WTC11 (cell line): ENCODE measurements at places on chromosomes 2 and 18. TPM values are rescaled to one million over a fixed set of nuclear protein-coding genes. Genes with fewer than 3 reads are reported as not detected.
A peak's percentile ranks its signal among the peaks of the same experiment; 100 is the strongest.

DNA sequence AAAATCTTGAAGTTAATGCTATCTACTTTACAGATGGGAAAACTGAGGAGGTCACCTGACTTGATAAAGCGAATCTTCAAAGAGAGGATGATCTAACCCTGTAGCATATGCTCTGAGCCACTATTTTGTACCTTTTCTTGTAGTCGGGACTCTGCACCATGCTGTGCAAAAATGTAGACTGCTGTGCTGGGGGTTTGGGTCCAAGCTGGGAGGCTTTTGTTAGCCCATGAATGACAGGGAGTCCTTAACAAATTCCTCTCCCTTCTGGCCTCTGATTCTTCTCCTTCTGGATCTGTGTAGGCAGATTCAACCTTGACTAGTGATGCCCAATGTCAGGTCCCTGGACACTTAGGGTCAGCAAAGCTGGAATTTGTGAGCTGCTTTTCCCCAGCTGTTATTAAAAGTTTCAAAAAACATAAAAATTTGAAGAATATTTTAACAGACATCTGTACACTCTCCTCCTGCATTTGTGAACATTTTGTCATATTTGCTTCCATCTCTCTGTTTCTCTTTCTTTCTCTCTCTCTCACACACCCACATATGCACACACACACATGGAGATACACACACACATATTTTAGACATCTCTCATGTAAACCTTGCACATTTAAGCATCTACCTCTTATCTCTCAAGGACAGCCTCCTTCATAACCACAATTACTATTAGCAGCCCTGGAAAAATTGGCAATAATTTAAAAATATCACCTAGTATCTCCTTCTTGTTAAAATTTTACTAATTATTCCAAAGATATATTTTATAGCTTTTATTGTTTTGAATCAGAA is 335.0 kb upstream of the TRIB2 start:
- peak; percentile 31 for DNase-seq
- H3K27me3 ChIP-seq = no peaks in the 10 kb centered on the region
- peaks cover 16% of the 10 kb centered on the region for H3K4me1 ChIP-seq
- H3K27ac ChIP-seq = no peak overlapping the region
- no peak overlapping the region for H3K4me3 ChIP-seq

DNA sequence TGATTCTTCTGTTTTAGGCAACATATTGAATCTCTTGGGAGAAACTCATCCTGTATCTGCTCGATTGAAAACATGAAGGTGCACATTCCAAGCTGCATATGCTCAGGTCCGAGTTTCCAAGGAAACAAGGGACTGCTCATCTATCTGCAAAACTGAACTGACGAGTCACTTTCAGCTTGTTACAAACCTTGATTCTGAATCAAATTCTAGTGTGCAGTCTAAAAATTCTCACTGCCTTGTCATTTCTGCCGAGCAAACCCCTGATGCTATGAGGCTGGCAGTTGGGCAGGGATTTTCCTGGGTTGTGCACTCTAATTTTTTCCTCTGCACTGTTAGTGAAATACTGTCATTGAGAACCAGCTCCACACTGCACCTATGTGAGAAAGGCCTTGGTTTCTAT is 101.3 kb upstream of the ETAA1 start:
- no peaks in the 10 kb centered on the region for H3K4me1 ChIP-seq
- no peaks in the 10 kb centered on the region for H3K27me3 ChIP-seq
- H3K36me3 ChIP-seq = no peaks in the 10 kb centered on the region
- H3K4me3 ChIP-seq = no peak overlapping the region
- H3K27ac ChIP-seq = no peak overlapping the region; the same call in 1 of the 2 replicates

DNA sequence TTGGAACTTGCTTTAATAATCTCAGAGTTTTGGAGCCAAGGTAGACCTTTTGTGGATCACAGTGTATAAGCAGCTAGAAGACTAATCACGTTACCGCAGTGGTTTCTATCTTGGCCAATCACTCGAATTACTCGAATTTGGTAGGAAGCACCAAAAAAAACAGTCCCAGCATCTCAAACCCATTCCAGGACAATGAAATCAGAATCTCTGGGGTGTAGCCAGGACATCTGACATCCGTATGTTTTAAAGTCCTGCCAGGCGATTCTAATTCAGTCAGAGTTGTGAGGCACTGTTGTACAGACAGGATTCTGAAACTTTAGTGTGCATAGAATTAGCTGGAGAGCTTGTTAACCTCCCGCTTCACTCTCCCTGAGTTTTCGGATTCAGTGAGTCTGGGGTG is 30.8 kb downstream of the GRHL1 start:
- H3K27ac ChIP-seq = no peak overlapping the region
- no peaks in the 10 kb centered on the region for H3K27me3 ChIP-seq
- H3K4me3 ChIP-seq = no peak overlapping the region
- DNase-seq = no peak

CGREF1 gene
- 3.5 to 4.0 TPM (median 3.8 TPM) in 3 replicates for total RNA-seq
